Activated B cell treated with CpG ODN at 0.5 μM for 24 hours (primary cell): ENCODE measurements at places on chromosomes 16 and 17.

GRCh38 chr17:29326023-29326813, 32.3 kb upstream of the NUFIP2 start:
- no peaks in the 10 kb centered on the region for H3K27me3 ChIP-seq
- no peaks in the 10 kb centered on the region for H3K4me1 ChIP-seq
- no peak for DNase-seq
- no peaks in the 10 kb centered on the region for H3K36me3 ChIP-seq
- H3K4me3 ChIP-seq = no peak overlapping the region
- no peak overlapping the region for H3K27ac ChIP-seq

DNA sequence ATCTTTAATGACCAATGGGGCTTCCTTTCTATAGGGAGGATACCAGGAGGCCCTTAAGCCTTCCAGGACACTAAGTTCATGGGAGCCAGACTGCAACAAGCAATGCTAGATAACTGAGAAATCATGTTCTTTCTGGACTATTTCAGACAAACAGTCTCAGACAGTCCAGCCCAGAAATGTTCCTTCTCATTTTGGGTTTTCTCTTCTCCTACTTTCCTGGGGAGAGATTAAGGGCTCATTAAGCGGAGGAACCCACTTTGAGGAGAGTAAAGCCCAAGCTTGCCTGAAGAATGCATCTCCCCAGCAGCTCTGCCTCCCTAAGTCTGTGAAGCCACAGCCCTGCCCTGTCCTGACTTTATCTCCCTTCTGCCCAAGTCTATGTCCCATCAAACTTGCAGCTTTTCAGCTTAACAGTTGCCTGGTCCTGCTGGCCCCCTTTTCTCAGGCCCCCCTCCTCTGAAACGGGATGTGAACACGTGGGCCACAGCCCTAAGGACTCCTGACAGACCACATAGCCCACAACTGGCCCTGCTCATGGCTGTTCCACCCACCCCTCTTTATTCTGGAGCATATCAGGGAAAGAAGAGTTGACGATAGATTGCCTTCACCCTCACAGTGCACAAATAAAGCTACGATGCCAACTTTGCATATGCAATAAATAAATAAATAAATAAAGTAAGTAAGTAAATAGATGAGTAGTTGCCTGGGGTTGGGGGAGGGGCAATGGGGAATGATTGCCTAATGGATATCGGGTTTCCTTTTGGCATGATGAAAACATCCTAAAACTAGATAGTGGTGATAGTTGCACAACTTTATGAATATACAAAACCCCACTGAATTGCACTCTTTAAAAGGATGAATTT, 111.0 kb downstream of the N4BP1 start:
- H3K36me3 ChIP-seq = no peaks in the 10 kb centered on the region
- H3K27me3 ChIP-seq = no peaks in the 10 kb centered on the region
- H3K4me1 ChIP-seq = peaks cover 6% of the 10 kb centered on the region
- H3K4me3 ChIP-seq = no peak overlapping the region
- no peak for DNase-seq
- H3K27ac ChIP-seq = no peak overlapping the region

- no peaks in the 10 kb centered on the region for H3K4me1 ChIP-seq
- no peaks in the 10 kb centered on the region for H3K36me3 ChIP-seq
- no peaks in the 10 kb centered on the region for H3K27me3 ChIP-seq
Observed at GRCh38 chr17:14143688-14144087, 74.4 kb downstream of the COX10 start.

DNA sequence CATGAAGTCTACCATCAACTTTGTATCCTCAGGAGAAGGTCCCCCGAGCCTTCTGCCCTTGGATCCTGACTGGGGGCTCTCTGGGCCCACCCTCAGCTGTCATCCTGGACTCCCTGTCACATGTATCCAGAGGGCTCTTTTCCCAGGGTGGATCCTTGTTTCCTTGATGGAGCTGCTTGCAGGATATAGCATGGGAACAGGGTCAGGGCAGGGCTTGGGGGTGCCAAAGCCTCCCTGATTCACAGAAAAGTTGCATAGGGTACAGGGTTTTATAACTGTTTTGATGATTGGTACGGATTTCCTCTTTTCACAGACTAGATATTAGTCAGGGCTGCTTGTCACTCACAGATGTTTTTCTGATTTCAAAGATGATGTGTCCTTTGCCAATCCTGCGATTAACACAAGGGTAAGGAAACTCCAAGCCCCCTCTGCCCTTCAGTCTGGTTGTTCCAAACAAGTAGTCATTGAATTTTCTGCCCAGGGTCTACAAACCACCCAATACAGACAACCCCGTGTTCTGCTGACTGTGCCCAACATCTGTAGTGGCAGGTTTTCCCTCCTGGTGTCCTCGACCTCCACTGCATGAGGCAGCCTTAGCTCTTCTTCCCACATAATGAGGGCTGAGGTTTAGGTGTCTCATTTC, 20.6 kb upstream of the SLC35G3 start:
- H3K27me3 ChIP-seq = peaks cover 15% of the 10 kb centered on the region
- no peak overlapping the region for H3K27ac ChIP-seq
- no peak overlapping the region for H3K4me3 ChIP-seq
- no peaks in the 10 kb centered on the region for H3K4me1 ChIP-seq
- no peak for DNase-seq
- no peaks in the 10 kb centered on the region for H3K36me3 ChIP-seq

DNA sequence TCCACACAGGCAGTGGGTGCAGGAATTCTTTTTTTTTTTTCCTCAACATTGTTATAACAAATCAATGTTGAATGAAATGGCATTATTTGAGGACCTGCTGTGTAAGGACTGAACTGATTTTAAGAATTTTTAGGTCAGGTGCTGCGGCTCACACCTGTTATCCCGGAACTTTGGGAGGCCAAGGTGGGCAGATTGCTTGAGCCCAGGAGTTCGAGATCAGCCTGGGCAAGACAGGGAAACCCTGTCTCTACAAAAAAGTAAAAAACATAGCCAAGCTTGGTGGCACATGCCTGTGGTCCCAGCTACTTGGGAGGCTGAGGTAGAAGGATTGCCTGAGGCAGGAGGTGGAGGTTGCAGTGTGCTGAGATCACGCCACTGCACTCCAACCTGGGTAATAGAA, 12.4 kb downstream of the MPRIP start:
- no peak overlapping the region for H3K27ac ChIP-seq
- no peak for DNase-seq

- H3K36me3 ChIP-seq = no peaks in the 10 kb centered on the region
- no peaks in the 10 kb centered on the region for H3K27me3 ChIP-seq
- no peak overlapping the region for H3K4me3 ChIP-seq
- no peak overlapping the region for H3K27ac ChIP-seq
- H3K4me1 ChIP-seq = no peaks in the 10 kb centered on the region
Observed at GRCh38 chr16:55555436-55555835, 11.0 kb upstream of the CAPNS2 start.

- H3K4me1 ChIP-seq = peaks cover 27% of the 10 kb centered on the region
- H3K27me3 ChIP-seq = no peaks in the 10 kb centered on the region
- DNase-seq = no peak
- H3K27ac ChIP-seq = peak overlapping the region; percentile 18
- no peak overlapping the region for H3K4me3 ChIP-seq
Observed at GRCh38 chr16:84628226-84628731, 10.4 kb upstream of the COTL1 start.

DNA sequence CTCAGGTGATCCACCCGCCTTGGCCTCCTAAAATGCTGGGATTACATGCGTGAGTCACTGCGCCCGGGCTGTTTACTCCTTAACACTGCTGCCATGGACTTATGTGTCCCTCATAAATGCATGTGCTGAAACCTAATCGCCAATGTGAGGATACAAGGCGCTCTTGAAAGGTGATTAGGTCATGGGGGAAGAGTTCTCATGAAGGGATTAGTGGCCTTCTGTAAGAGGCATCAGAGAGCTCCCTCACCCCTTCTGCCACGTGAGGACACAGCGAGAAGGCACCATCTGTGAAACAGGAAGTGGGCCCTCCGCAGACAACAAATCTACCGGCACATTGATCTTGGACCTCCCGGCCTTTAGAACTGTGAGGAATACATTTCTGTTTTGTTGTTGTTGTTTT, 19.1 kb downstream of the ITPRIPL2 start:
- no peak for DNase-seq
- H3K27me3 ChIP-seq = peaks cover 2% of the 10 kb centered on the region
- peaks cover 35% of the 10 kb centered on the region for H3K4me1 ChIP-seq
- H3K27ac ChIP-seq = peak overlapping the region; percentile 41
- no peaks in the 10 kb centered on the region for H3K36me3 ChIP-seq
- H3K4me3 ChIP-seq = no peak overlapping the region
